Urinary bladder (tissue), 4 donors: ENCODE measurements at places on chromosomes 7 and 10.

DNA sequence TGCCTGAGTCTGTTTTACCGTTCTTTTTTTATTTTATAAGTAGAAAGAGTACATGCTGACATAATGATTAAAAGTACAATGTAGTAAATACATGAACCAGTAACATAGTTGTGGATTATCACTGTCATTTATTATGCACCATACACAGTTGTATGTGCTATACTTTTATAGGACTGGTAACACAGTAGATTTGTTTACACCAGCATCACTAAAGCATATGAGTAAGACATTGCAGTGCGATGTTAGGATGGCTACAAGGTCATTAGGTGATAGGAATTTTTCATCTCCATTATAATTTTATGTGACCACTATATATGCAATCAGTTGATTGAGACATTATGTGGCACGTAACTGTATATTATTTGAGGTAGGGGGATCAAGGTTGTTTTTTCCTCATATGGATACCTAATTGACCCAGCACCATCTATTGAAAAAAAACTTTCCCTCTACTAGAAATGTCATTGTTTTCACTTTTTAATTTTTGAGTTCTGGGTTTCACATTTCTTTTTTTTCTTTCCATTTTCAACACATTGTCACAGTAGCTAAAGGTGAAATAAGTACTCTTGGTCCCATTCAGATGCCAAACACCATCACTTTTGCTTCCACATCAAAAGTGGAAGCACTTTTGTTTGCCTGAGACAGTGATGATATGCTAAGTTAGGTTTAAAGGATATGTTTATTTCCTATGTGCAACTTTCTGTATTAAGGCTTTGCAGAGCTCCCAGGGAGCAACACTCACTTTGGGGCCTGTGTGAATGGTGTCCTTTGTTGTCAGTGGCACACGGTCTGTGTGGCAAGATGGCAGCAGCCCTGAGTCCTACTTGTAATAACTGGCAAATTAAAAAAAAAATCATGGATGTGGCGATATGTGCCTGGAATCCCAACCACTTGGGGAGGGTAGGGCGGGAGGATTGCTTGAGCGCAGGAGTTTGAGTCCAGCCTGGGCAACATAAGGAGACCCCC is 17.1 kb downstream of the UBE2D1 start:
- no peak for DNase-seq

DNA sequence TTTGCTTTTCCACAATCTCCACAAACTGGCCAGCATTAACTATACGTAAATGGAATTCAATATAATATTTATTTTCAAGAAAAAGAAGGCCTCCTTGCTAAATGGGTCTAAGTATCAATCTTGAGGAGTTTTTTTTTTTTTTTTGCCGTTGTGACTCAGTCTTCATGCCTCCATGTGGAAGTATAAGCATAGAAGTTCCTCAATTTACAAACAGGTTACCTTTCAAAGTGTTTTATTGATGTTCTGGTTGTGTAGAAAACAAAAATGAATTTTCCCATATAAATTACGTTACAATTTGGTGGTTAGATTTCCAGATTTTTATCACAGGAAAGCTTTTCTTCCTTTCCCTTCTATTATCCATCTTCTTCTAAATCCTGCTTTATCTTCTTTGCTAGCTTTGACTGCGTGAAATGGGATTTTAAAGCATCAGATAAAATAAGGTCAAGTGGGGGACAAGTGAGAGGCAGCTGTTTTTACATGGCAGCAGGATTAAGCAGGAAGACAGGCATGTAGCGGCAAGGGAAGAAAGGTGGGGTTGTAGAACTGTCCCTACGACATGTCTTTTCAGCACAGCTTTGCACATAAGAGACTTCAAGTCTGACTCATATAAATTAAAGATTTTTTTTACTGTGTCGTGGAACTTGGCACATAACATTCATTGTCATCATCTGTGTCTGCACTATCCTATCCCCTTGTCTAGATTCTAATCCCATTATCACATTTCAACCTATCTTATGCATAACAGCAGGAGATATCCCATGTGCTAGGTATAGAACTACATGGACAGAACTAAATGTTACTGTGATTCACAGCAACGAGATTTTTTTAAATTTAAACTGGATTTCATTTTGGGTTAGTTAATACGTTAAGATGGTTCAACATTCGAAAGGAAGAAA is 135.3 kb upstream of the FAM3C start:
- DNase-seq, result no peak

- no peak for DNase-seq
These were observed 73.4 kb downstream of the OR13A1 start for GRCh38 chr10:45241865-45242520.

GRCh38 chr10:62437696-62438095 is 63.5 kb downstream of the ZNF365 start:
- peak; percentile 39 for DNase-seq

DNA sequence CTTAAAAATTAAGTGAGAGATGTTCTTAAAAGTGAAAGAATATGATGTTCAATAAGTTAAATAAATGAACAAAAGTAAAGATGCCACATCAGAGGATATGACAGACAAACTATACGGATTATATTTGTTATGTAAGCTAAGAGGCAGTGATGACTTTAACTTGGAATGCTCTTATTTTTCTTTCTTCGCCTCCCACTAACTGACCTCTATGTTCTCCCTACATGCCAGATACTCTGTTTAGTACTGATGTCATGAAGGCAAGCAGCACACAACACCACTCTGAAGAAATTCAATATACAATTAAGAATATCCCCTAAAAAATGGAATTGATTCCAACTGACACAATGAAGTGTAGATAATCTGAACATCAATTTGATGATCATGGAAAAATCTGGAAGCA is 223.4 kb downstream of the DOCK4 start:
- DNase-seq, result no peak
